ENCODE measurements at places on chromosomes 16 and 17.

DNA sequence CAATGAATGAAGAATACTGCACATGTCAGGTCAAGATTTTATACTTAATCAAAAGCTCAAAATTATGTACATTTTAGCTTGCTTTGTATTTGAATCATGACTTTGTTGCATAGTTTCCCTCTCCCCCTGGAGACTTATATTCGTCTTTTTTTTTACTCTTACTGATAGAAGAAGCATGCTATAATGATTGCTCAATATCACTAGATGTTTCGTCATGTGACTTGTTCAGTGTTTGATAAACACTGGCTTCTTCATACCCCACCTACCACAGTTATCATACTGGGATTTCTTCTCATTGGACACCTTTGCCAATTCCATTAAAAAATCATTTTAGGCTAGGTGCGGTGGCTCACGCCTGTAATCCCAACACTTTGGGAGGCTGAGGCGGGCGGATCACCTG lies 148.7 kb downstream of the FTO start:
- DNase-seq = no peak

GRCh38 chr17:17455173-17455572 lies 21.6 kb upstream of the MED9 start:
- no peak for DNase-seq

DNA sequence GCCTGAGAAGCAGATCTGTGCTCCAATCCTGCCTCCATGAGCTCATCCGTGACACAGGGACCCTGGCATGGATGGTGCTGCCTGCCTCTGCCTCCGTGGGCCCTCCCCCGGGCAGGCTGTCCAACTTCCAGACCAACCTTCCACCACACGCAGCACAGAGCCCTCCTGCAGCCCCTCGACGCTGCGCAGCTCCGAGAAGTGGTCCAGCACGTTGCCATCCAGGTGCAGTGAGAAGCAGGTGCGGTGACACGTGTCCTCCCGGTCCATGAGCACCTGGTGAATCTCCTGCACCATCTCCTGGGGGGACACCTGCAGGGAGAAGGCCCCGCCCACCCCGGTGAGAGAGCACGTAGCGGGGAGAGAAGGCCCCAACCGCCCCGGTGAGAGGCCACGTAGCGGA lies 8.4 kb downstream of the CLUH start:
- no peak for DNase-seq

DNA sequence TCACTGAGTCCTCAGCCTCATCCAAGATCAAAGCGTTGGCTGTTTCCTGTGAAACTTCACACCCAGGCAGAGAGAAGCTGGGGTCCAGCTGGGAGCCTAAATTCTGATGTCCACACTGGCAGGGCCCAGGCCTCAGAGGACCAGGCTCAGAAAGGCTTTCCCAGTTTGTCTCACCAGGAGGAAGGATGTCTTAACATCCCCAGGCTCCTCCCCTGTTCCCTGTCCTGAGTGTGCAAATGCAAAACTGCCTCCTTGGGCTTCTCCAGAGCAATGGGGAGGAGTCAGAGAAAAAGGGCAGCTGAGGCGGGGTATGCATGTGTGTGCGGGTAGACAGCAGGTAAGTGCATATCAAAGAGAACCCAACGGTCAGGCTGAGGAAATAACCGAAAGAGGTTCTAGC lies 45.7 kb downstream of the CUEDC1 start:
- no peak for DNase-seq

GRCh38 chr17:41547378-41547841 lies 19.3 kb upstream of the KRT19 start:
- DNase-seq = no peak

GRCh38 chr17:58641887-58642311 lies 49.9 kb downstream of the TEX14 start:
- no peak for DNase-seq

- no peak for DNase-seq
These were observed 9.9 kb upstream of the C1QL1 start for GRCh38 chr17:44977814-44978550.

GRCh38 chr16:46428108-46429061 lies 192.8 kb downstream of the SHCBP1 start:
- no peak for DNase-seq

DNA sequence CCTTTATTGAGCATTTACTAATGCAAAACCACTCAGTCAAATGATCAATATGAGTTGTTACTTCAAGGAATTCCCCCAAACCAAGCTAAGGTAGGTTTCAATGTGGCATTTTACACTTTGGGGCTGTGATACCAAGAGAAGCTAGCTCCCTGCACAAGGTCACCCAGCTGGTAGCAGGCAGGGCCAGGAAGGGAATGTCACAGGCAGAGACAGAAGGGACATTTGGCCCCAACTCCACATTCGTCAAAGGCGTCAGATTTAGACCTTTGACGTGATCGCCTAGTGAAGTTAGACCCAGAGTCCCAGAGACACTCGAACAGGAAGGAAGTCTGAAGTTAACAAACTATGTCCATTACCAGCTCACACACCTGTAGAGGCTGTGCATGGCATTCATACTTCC lies 5.5 kb upstream of the SMG1 start:
- DNase-seq = no peak

DNA sequence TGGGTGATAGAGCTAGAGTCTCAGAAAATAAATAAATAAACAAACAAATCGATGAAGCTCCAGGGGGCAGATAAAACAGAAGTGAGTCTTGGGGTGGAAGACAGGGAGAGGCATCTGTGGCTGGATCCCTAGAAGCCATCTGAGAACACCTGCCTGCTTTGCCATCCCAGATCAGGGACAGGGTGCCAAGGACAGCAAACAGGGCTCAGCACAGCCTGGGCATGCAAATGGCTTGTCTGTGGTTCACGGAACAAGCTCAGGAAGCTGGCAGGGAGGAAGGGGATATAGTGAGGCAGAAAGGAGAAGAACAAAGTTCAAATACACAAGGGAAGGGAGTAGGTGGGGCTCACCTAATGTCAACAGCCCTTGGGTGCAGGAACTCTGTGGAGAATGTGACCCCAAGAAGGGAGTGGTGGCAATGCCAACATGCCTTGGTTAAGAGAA lies 27.5 kb downstream of the TRIM25 start:
- DNase-seq = no peak

DNA sequence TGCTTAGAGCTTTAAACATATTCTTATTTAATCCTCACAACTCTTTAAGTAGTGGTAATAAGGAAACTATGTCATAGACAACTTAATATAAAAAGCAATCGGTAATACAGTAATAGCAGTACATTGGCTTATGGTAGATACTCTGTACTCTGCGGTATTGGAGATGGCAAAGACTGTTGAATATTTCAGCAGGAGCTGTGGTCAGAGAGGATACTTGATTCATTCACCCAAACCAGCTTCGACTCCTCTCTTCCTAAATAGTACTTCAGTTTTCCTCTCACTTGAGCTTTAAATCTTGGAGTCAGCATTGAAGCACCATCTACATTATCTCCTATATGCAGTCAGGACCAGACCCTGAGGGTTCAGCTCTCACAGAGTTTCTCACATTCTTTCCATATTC lies 169.3 kb downstream of the CYB561 start:
- DNase-seq = no peak

GRCh38 chr17:34620458-34620857 lies 41.1 kb downstream of the TMEM132E start:
- DNase-seq = no peak

DNA sequence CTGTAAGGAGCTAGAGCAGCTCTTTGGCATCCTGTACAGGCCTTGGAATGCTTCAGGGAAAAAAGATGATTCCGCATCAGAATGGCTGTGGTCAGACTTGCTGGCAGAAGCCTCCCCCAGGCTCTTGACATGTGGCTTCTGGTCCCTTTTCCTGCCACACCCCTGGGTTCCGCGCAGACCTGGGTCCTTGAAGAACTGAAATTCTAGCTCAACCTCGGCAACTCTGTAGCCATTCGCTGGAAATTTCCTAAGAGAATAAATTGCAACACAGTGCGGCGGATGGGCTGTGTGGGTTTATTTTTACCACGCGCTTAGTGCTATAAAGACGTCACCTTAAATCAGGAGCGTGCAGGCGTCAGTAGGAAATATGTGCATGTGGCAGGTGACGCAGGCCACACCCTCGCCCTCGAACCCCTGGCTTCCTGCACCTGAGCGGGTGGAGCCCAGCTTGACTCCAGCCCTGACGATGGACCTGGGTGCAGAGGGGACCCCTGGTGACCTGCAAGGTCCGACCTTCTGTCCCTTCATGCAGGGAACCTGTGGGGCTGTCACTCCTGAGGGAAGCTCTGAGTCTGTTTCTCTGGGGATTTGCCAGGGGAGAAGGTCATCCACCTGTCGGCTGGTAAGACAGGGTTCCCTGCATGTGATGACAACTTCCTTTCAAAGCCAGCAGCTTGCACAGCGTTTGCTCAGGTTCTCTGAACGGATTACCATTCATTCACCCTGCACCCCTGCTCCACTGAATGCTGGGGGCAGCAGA lies 46.3 kb downstream of the METRNL start:
- no peak for DNase-seq

GRCh38 chr16:84036982-84037425 lies 5.6 kb downstream of the SLC38A8 start:
- no peak for DNase-seq

DNA sequence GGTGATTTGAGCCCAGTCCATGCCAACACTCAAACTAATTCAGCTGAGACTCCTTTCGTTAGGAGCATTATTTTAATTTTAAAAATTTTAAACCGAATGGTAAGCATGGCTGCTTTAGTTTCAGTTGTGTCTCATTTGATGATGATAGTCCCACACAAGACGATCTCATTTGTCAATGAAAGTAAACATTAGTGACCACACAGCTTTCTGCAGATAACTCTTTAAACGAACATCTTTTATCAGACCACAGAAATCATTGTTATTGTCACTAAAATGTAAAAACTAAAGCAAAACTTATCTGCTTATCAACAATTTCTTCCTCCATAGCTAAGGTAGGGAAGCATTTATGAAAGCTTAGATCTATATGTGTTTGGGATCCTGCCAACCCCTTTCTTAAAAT lies 382.2 kb downstream of the ZFHX3 start:
- DNase-seq = no peak

DNA sequence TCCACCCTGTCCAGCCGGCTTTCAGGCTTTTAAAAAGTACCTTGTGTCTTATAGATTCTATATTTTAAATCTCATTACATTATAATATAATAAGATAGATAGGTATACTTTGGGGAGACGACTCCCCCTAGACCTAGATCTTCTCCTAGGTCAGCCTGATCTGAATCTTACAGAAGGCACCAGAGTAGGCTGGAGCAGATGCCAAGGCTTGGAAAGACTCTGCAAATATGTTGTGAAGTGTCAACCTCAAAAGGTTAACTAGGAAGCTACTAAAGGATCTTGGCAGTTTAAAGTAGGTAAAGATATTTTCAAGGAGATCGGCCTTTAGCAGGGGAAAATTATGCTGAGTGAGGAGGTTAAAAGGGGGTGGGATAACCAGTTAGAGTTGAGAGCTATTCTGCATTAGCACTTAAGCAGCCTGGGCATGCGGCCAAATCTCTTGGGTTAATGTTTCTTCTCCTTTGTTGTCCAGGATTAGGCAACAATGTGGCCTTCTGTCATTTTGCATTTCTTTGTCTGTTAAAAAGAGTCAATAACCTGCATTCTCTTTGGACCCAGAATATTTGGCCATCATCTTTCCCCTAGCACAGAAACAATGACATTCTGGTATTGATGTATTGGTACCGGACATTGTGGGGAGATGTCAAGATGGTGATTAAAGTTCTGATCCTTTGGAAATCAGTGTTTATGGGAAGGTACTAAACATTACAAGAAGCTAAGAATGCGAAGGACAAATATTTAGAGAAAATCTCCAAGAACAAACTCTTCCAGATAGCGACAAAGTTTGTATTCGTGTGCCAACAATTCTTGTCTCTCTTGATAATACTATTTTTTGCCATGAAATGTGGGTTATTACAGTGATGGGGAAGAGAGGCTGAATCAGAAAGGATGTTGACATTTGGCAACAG lies 51.2 kb upstream of the DHX40 start:
- no peak for DNase-seq

GRCh38 chr17:8466873-8467272 lies 31.2 kb downstream of the NDEL1 start:
- no peak for DNase-seq

- DNase-seq = no peak
These were observed 11.0 kb downstream of the SLC6A4 start for GRCh38 chr17:30224419-30224960.

DNA sequence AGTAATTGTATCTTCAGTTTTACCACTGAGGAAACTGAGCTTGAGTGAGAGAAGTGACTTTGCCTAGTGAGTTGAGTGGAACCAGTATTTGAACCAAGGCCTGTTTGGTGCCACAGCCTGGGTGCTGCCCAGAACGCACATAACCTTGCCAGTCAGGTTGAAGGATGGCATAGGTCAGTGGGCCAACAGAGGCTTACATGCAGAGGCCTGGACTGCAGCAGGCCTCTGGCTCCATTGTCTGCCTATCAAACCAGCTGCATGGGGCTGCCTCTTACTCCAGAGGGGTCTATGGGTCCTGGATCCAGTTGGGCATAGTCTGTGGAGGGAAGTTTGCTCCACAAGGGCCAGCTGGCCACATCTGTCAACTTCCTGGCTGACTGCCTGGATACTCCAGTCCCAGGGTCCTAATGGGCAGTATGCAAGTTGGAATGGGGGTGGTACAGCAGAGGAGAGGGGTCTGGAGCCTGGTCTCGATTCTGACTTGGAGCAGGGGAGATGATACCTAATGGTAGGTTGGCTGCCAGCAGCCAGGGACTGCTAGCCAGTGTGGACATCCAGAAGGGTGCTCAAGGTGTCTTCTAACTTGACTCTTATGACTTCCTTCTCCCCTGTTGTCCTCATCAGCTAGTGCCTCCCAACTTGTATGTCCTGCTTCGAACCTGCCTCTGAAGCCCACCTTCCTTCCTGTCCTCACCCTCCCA lies 11.1 kb upstream of the RNF112 start:
- no peak for DNase-seq

DNA sequence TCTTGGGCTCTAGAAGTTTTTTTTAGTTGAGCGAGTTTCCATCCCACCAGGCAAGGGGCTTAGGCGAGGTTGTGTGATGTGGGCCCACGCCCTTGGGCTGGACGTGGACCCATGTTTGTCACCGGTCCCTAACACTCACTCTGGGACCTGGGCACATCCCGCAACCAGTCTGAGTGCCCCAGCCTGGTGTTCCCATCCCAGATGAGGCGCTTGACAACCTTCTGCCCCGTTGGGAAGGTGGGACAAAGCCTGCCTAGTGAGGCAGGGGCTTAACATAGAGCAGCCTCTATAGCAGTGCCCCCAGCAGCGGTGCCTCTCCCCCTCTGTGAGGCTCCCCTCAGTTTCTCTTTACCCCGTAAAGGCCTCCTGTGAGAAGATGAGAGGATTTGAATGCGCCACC lies 22.5 kb downstream of the CMIP start:
- DNase-seq = no peak

GRCh38 chr17:83055911-83056582 lies 23.4 kb upstream of the METRNL start:
- no peak for DNase-seq

Measured in K562 (cell line).